PC-3 (cell line): ENCODE measurements at places on chromosomes 6 and 20. TPM values are rescaled to one million over a fixed set of nuclear protein-coding genes. Genes with fewer than 3 reads are reported as not detected.

DNA sequence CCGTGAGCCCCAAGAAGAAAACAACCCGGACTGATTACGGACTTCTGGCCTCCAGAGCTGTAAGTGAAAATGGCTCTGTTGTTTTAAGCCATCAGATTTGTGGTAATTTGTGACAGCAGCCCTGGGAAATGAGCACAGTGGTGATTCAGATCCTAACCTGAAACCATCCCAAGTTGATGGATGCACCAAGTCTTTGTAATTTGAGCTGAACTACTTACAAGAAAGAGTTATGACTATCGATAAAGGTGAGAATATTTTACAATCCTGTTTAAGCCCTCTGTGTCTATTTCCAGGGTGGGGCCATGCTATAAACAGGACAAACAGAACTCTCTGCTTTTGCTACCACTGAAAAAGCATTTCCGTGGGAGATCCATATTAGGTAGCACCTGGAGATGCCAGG is 19.1 kb upstream of the RIN2 start:
- H3K27me3 ChIP-seq: no peaks in the 10 kb centered on the region
- peaks cover 48% of the 10 kb centered on the region for H3K4me1 ChIP-seq
- no peak overlapping the region for H3K4me3 ChIP-seq
- DNase-seq: peak; percentile 74
- H3K36me3 ChIP-seq: no peaks in the 10 kb centered on the region
- H3K27ac ChIP-seq: peak overlapping the region; percentile 77

DNA sequence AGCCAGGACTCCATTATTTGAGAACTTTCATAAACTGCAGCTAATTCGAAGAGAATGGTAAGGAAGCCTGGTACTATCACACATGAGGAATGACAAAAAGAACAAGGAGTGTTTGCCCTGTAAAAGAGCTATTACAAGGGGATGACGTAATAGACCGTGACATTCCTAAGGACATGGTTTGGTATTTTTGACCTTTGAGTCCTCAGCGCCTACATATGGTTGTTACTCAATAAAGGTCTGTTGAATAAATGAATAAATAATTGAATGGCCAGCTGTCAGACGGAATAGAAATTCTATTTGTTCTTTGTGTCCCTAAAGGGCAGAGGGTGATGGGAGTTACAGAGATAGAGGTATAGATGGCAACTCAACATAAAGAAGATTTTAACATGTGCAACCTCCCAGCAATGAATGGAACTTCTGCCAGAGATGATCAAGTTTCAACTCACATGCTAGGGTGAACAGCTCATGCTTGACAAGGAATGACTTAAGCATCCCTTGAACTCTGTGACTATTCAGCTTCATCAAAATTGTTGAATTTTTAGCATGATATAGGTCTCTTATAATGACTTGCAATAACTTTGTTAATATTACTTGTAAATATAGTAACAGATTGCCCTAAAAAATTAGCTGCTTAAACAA is 115.4 kb downstream of the TENT5A start:
- H3K36me3 ChIP-seq: no peaks in the 10 kb centered on the region
- H3K27ac ChIP-seq: no peak overlapping the region
- no peaks in the 10 kb centered on the region for H3K27me3 ChIP-seq
- no peaks in the 10 kb centered on the region for H3K4me1 ChIP-seq
- no peak for DNase-seq
- H3K4me3 ChIP-seq: no peak overlapping the region

DNA sequence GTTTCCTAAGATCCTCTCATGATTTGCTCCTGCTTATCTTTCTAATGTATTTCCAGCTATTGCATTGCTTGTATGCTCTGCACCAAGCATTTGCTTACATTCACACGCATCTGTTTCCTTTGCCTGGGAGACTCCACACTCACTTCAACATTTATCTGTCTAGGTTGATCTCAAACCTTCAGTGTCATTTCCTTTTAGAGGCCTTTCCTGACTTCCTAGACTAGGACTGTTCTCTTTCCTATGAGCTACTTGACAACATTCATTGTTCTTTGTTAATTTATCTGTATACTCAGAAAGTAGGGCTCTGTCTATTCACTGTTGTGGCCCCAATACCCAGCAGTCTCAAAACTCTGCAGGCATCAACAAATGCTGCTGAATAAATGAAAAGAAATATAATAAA is 84.4 kb downstream of the WASF1 start:
- no peak overlapping the region for H3K4me3 ChIP-seq
- no peaks in the 10 kb centered on the region for H3K36me3 ChIP-seq
- no peak overlapping the region for H3K27ac ChIP-seq
- no peaks in the 10 kb centered on the region for H3K27me3 ChIP-seq

DNA sequence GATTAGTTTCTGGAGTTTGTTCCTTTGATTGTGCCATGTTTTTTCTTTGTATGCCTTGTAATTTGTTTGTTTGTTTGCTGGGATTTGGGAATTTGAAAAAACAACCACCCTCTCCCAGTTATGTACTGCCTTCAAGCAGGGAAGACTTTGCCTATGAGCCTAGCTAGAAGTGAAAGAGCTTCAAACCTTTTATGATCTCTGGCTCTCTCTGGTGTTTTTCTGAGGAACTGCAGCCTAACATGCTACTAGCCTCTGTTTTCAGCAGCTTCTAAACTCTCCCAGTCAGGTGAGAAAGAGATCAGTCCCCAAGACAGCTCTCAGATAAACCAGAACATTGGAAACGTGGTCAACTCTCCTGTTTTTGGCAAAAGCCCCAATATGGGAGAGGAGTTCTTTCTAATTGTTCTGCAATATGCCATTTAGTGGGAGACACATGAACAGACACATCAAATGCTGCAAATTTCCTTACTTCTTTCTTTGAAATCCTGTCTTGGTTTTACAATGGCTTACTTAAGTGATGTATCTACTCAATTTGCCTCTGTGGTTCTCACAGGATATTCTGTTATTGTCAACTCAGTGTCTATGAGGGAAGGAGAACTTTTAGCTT is 58.9 kb upstream of the SERINC1 start:
- H3K27me3 ChIP-seq: no peaks in the 10 kb centered on the region
- H3K36me3 ChIP-seq: no peaks in the 10 kb centered on the region
- peak; percentile 82 for DNase-seq
- no peak overlapping the region for H3K4me3 ChIP-seq

- DNase-seq: no peak
- H3K36me3 ChIP-seq: peaks cover 34% of the 10 kb centered on the region
- H3K4me3 ChIP-seq: no peak overlapping the region
- no peaks in the 10 kb centered on the region for H3K27me3 ChIP-seq
- H3K27ac ChIP-seq: no peak overlapping the region
These were observed 21.0 kb downstream of the APMAP start for GRCh38 chr20:24971376-24972101.

DNA sequence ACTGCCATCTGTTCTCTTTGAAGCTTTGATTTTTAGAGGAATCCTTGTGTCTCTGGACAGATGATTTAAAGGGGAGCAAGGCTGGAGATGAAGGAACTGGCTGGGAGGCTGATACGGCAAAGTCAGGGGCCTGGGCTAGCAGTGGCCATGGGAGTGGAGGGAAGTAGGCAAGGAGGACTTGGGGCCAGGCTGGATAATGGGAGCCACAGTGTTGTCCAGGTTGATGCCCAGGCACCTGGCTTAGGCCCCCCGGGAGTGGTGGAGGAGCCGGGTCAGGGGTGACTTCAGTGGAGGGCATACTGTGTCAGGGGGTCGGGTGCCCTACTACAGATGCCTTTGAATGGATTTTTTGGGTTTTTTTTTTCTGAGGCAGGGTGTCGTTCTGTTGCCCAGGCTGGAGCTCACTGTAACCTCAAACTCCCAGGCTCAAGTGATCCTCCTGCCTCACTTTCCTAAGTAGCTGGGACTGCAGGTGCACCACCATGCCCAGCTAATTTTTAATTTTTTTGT is 45.0 kb downstream of the EFCAB8 start:
- H3K4me1 ChIP-seq: no peaks in the 10 kb centered on the region
- H3K27me3 ChIP-seq: no peaks in the 10 kb centered on the region
- DNase-seq: no peak
- H3K27ac ChIP-seq: no peak overlapping the region

DNA sequence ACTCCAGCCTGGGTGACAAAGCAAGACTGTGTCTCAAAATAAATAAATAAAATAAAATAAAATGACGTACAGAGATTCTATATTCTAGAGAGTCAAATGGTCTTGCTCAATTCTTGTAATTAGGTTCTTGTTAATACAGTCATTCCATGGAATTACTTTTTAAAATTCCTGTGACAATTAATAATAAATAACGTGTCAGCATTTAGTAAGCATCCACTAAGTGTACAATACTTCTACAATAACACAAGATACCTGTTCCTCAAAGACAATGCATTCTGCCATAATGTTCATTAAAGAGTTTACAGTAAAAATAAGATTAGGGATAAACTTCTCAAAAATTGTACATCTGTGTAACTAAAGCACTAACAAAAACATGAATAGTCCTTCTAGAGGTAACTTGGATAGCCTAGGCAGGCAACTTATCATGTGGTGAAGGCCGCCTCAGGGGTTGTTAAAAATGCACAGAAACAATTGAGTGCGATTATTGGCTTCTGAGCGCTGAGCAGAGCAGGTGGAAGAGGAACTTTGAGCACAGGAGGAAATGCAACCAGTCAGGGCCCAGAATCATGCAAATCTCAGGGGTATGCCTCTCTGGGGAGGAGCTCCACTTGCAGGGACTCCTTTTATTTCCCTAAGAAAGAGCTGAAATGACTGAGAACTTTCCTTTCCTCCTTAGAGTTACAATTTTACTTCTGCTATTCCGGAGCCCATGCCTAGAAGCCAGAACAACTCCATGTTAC is 37.1 kb downstream of the QRSL1 start:
- no peak overlapping the region for H3K4me3 ChIP-seq
- H3K4me1 ChIP-seq: no peaks in the 10 kb centered on the region
- H3K27ac ChIP-seq: no peak overlapping the region

DNA sequence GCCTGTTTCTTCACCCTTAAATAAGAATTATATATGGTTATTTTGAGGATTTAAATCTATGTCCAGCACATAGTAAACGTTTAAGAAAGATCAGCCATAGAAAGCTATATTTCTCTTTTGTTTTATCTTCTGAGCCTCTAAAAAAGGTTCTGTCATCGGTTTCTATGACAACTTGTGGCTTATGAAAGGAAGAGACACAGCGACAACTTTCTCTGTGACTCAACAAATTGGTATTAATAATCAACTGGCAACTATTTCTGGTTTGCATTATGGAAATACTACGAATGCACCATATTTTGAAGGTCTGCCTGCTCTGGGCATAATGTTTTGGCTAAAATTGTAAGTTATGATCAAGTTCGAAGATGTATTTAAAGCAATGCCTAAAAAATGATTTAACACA is 751.0 kb downstream of the CD109 start:
- DNase-seq: peak; percentile 47
- no peak overlapping the region for H3K27ac ChIP-seq
- H3K4me1 ChIP-seq: no peaks in the 10 kb centered on the region; the same call in 1 of the 2 replicates
- H3K27me3 ChIP-seq: no peaks in the 10 kb centered on the region

GRCh38 chr6:141117874-141118273 is 1014.9 kb upstream of the GJE1 start:
- H3K27me3 ChIP-seq: no peaks in the 10 kb centered on the region
- peak; percentile 49 for DNase-seq
- no peaks in the 10 kb centered on the region for H3K36me3 ChIP-seq

- peak; percentile 16 for DNase-seq
- H3K4me1 ChIP-seq: no peaks in the 10 kb centered on the region
- no peak overlapping the region for H3K4me3 ChIP-seq
- no peaks in the 10 kb centered on the region for H3K27me3 ChIP-seq
- H3K36me3 ChIP-seq: peaks cover 48% of the 10 kb centered on the region
These were observed 42.4 kb downstream of the DHX35 start for GRCh38 chr20:39004508-39004907.

GRCh38 chr20:4665591-4665990 is 56.1 kb upstream of the PRND start:
- no peaks in the 10 kb centered on the region for H3K27me3 ChIP-seq
- DNase-seq: no peak
- no peaks in the 10 kb centered on the region for H3K36me3 ChIP-seq
- peak overlapping the region; percentile 43; the same call in 1 of the 2 replicates for H3K4me3 ChIP-seq

DNA sequence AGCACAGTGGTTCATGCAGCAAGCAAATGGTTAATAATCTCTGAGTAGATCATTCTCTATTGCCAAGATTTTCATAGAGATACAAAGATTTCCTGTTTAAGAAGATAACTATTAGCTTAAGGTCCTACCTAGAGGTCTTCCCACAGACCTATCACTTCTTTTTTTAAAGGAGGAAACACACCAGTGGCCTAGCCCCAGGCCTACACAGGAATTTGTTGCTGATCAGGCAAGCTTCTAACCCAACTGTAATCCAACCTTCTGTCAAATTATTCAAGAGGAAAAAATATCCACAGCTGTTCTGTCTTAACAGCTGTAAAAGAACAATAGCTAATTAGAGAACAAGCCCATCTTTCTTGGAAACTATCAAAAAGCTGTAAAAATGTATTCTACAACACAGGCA is 332.8 kb downstream of the BTBD9 start:
- peaks cover 26% of the 10 kb centered on the region for H3K4me1 ChIP-seq
- no peaks in the 10 kb centered on the region for H3K27me3 ChIP-seq
- no peak overlapping the region for H3K27ac ChIP-seq
- H3K4me3 ChIP-seq: no peak overlapping the region
- no peaks in the 10 kb centered on the region for H3K36me3 ChIP-seq

DNA sequence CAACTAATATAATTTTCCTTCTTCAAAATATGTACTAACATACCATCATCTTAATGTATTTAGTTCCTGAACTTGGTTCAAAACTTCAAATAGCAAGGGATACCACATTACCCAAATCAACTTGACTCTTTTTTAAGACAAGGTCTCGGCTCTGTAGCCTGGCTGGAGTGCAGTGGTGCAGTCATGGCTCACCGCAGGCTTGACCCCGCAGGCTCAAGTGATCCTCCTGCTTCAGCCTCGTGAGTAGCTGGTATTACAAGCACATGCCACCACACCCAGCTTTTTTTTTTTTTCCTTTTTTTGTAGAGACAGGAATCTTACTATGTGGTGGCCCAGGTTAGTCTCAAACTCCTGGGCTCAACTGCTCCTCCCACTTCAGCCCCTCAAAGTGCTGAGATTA is 55.9 kb upstream of the LYRM2 start:
- peaks cover 21% of the 10 kb centered on the region; the same call in 1 of the 2 replicates for H3K36me3 ChIP-seq
- no peak for DNase-seq
- no peaks in the 10 kb centered on the region for H3K4me1 ChIP-seq
- no peak overlapping the region for H3K4me3 ChIP-seq
- no peaks in the 10 kb centered on the region for H3K27me3 ChIP-seq

GRCh38 chr6:104409913-104410312 is 449.8 kb downstream of the HACE1 start:
- no peak overlapping the region for H3K4me3 ChIP-seq
- H3K27ac ChIP-seq: no peak overlapping the region
- H3K4me1 ChIP-seq: no peaks in the 10 kb centered on the region
- H3K27me3 ChIP-seq: no peaks in the 10 kb centered on the region

GRCh38 chr6:106757267-106757666 is 127.9 kb downstream of the QRSL1 start:
- no peak overlapping the region for H3K27ac ChIP-seq
- H3K4me1 ChIP-seq: peaks cover 8% of the 10 kb centered on the region
- H3K27me3 ChIP-seq: no peaks in the 10 kb centered on the region
- no peak overlapping the region for H3K4me3 ChIP-seq
- peak; percentile 40 for DNase-seq
- no peaks in the 10 kb centered on the region for H3K36me3 ChIP-seq

GRCh38 chr20:4008026-4008413 is 7.3 kb downstream of the RNF24 start:
- H3K27ac ChIP-seq: no peak overlapping the region
- H3K27me3 ChIP-seq: no peaks in the 10 kb centered on the region
- H3K4me1 ChIP-seq: peaks cover 5% of the 10 kb centered on the region

HLA-A gene
- total RNA-seq: 426 and 435 TPM in 2 replicates

PNLDC1 gene
- not detected in 2 replicates for total RNA-seq

TGM2 gene
- total RNA-seq: 583 and 773 TPM in 2 replicates

DUSP15 gene
- not detected in 2 replicates for total RNA-seq

ATAT1 gene
- total RNA-seq: 4.6 and 6.1 TPM in 2 replicates

HCRTR2 gene
- not detected in 2 replicates for total RNA-seq

PRDM13 gene
- total RNA-seq: not detected in 2 replicates

TUBB2A gene
- 66.8 and 70.2 TPM in 2 replicates for total RNA-seq

GPLD1 gene
- 1.3 and 3.9 TPM in 2 replicates for total RNA-seq

RRAGD gene
- total RNA-seq: 0.35 and 0.62 TPM in 2 replicates

HTR1E gene
- not detected in 2 replicates for total RNA-seq

C6orf141 gene
- 43.8 and 49.4 TPM in 2 replicates for total RNA-seq

BMP7 gene
- not detected in 2 replicates for total RNA-seq

ADGRF1 gene
- 82.6 and 104 TPM in 2 replicates for total RNA-seq
